G401 (cell line): ENCODE measurements at places on chromosomes 11 and 22.
A peak's percentile ranks its signal among the peaks of the same experiment; 100 is the strongest.

GRCh38 chr11:69541001-69541285 is 59.5 kb downstream of the LINC01488 start:
- no peak for DNase-seq

DNA sequence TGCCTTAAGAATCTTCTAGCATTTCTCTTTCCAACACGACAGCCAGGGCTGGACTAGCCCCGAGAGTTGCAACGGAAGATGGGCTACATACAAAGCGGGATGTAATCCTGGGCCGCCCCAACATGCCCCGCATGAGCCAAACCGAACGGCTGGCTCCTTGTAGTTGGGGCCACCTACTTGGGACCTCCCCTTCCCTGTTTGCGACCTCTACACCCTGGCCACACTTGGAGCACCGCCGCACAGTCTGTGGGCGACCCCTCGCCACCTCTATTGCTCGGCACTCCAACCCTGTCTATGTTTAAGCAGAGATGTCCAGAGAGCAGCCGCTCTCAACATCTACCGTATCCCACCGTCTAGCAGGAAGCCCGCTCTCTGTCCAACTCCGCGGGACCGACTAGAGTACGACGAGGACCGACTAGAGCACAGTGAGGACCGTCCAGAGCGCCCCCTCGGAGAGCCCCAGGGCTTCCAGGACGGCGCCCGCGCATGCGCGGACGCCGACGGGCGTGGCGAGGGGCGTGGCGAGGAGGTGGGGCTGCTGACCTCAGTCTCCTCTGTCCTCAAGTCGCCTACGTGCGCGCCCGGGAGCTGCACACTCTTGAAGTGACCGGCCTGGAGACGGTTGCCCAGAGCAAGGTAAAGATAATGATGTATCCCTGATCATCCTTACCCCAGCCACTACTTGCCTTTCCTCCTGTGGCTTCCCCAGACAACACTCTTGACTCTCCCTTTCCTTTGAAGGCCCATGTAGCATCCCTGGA is 32.3 kb downstream of the NEAT1 start:
- DNase-seq, result peak; percentile 94

- DNase-seq, result no peak
Observed at GRCh38 chr11:86978756-86979608, 23.8 kb upstream of the FZD4 start.

- DNase-seq, result no peak
Observed at GRCh38 chr11:32033067-32033466, 57.8 kb upstream of the RCN1 start.

DNA sequence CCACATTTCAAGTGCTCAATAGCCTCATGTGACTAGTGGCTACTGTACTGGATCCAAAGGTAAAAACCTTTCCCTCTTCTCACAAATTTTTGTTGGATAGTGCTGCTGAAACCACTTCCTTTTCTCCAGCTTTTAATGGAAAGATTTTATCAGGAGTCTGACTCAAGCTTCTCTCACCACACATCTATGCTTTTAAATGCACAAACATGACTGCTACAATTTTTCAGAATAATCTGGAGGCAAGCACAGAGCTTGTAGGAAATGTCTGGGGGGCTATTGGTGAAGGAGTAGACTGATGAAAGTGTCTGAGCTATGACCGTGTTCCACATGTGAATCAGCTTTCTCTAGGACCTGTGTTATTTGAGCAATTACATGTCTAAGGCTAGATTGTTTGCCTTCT is 101.1 kb upstream of the FAT3 start:
- DNase-seq, result no peak

GRCh38 chr11:34234086-34234740 is 123.6 kb downstream of the ABTB2 start:
- no peak for DNase-seq

DNA sequence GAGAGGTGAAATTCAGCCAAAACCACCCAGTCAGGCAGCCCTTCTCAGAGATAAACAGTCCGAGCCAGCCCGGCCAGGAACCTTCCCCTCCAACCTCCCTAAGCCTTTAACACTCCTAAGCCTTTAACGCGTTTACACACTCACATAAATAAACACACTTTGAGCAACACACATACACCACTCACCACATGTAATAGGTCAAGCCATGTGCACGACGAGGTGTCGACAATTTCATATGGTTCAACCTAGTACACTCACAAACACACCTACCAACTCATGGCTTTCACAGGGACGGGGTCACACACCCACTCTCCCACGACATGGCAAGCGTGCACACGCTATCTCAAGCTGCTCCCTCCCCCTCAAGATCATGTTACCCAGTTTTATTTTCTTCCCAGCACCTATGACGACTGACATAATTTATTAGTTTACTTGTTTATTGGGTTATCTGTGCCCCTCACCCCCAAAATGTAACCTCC is 15.5 kb downstream of the SLC43A1 start:
- no peak for DNase-seq

- no peak for DNase-seq
Observed at GRCh38 chr11:56474729-56475235, 1.6 kb upstream of the OR5M3 start.

DNA sequence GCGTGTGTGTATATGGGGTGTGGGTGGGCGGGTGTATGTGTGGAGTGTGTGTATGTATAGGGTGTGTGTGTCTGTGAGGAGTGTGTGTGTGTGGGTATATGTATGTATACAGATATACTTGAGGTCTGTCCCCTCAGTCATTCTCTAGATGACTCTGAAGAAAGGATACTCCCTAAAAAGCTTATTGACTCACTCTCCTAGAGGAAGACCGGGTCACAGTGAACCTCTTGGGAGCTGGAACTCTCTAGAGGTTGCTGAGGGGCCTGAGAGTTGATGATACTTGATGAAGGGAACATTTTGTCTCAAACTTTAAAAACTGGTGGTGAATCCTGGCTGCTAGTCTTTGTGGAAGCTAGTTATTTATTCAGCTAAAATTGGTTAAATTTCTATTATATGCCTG is 15.1 kb downstream of the STX3 start:
- no peak for DNase-seq

DNA sequence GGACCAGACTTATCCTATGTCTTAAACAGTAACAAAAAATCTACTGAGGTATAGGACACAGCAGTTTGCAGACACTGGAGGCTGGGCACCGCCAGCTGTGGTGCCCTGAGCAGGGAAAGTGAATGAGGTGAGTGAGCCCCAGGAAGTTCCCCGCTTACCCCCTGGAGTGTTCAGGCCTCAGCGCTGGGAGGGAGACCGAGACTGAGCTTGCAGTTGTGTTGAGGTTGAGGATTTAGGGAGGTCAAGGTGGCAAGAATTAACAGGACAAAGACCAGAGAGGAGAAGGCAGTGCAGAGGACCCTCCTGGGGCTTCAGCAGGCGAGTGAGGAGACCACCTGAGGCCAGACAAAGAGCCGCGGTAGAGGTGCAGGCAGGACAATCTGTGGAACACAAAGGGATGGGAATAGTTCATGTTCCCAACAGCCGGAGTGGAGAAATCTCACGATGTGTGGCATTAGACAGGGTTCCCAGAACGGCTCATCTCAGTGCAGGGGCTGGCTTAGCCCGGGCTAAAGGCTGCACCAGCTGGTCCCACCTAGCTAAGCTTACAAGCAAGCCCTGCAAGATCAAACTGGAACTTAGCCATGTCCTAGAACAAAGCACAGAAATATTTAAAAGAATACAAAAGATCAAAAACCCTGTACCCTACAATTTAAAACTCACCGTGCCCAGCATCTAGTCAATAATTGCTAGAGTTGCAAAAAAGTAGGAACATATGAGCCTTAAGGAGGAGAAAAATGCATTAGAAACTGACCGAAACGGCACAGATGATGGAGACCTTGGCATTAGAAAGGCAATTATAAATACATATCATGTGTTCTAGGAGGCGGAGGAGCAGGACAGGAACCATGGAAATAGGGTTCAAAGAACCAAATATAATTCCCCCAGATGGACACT is 47.4 kb upstream of the PITPNB start:
- DNase-seq, result no peak

- DNase-seq, result peak; percentile 13
Observed at GRCh38 chr11:94544646-94545263, 1.0 kb downstream of the FUT4 start.

GRCh38 chr22:37410174-37411055 is 16.9 kb downstream of the ELFN2 start:
- DNase-seq, result no peak

GRCh38 chr11:70135625-70136059 is 57.5 kb downstream of the ANO1 start:
- DNase-seq, result no peak

GRCh38 chr22:41974691-41975290 is 5.5 kb downstream of the SEPTIN3 start:
- no peak for DNase-seq

- peak; percentile 40 for DNase-seq
Observed at GRCh38 chr11:47415949-47416472, 7.6 kb downstream of the SLC39A13 start.

- no peak for DNase-seq
Observed at GRCh38 chr11:1371836-1372465, 17.8 kb upstream of the BRSK2 start.

DNA sequence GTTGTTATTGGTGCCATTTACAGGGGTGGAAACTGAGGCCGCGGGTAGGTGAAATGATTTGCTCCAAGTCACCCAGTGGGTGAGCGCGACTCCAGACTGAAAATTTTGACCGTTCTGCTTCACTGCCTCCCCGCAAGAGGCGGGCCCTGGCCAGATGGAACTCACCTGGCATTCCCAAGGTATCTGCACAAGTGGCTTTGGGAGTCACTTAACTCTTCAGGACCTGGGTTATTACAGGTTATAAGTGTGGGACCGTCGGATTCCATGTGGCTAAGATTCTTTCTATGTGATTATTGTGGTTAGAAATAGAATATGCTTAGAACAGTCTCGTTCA is 598 bp downstream of the CABIN1 start:
- peak; percentile 41 for DNase-seq

- DNase-seq, result no peak
Observed at GRCh38 chr11:23594755-23595154, 734.5 kb upstream of the CCDC179 start.

- DNase-seq, result no peak
Observed at GRCh38 chr11:108289699-108290098, 66.8 kb downstream of the ATM start.

GRCh38 chr22:32364210-32364609 is 6.5 kb downstream of the RFPL3 start:
- no peak for DNase-seq

DNA sequence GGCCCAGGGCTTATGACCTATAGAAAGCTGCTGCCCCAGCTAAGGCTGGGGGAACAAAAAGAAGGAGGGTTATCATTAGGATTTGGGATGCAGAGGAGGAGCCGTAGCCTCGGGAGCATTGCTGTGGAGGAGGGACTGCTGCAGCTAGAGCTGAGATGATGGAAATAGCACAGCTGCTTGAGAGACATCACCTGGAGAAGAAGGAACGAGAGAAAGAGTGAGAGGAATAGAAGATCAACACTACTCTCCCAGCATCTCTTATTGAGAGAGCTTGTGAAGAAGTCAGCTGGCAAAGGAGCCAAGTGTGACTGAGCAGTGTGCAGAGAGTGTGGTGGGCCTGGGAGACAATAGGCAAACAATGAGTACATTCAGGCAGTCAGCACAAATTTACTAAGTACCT is 100.7 kb upstream of the PLET1 start:
- no peak for DNase-seq

GRCh38 chr11:102256251-102256650 is 61.0 kb upstream of the BIRC3 start:
- DNase-seq, result no peak

- no peak for DNase-seq
Observed at GRCh38 chr22:42357634-42358296, 74.4 kb downstream of the NFAM1 start.

DNA sequence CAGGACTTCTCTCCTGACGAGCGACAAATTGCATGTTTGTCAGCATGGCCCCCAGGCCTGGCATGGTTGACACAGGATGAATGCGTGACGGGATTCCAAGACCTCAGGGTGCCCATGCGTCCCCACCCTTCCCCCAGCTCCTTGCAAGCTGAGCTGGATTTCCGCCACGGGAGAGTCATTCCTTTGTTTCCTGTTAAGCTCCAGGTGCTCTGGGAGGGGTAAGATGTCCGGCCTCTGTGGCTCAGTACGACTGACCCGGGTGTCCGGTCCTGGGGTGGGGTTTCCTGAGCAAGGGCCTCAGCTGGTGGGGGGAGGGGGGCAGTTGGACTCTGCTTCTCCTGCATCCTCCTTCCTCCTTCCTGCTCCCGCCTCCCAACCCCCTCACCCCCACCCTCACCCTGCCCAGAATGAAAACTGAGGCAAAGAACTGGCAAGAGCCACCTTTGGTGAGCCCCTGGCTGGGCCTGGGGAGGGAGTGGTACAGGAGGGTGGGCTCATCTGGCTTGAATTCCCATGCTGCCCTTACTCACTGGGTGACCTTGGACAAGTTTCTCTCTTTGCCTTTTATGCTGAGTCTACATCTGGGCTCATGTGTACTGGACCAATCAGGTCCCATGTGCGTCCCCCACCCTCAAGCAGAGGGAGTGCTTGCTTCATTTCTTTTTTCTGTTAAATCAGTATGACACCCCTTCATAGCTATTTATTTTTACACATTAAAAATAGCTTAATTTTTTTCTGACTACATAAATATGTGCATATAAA is 2.5 kb downstream of the CDC42EP2 start:
- no peak for DNase-seq

DNA sequence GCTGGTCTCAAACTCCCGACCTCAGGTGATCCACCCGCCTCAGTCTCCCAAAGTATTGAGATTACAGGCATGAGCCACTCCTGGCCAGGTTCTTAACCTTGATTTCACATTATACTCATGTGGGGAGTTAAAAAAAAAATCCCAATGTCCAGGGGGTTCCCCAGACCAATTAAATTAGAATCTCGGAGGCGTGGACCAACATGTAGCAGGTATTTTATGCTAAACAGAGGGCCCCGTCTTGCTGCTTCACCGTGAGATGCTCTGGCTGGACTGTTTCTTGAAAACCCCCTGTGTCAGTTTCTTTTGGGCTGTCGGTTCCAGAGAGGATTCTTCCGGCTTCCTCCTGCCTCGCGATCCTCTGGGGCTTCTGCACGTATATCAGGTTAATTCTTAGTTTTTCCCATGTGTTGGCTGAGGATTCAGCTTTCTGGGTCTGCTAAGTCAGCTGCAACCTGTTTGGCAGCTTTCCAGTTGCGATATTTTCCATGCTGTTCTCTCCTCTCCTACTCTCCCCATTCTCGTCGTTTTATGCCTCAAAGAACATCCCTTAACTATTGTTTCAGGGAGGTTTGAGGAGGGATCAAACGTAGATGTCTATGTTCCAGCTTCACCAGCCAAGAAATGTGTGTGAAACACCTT is 50.6 kb upstream of the ACCSL start:
- peak; percentile 53 for DNase-seq

GRCh38 chr22:34354071-34354817 is 434.0 kb upstream of the LARGE1 start:
- no peak for DNase-seq
